Kasumi-1 (cell line): ENCODE measurements at places on chromosomes 1 and 21.

GRCh38 chr1:170168265-170168664 lies 22.5 kb downstream of the NTMT2 start:
- DNase-seq = peak; percentile 36

- DNase-seq = peak; percentile 64
These were observed 10.9 kb upstream of the SSBP3 start for GRCh38 chr1:54417123-54417522.

DNA sequence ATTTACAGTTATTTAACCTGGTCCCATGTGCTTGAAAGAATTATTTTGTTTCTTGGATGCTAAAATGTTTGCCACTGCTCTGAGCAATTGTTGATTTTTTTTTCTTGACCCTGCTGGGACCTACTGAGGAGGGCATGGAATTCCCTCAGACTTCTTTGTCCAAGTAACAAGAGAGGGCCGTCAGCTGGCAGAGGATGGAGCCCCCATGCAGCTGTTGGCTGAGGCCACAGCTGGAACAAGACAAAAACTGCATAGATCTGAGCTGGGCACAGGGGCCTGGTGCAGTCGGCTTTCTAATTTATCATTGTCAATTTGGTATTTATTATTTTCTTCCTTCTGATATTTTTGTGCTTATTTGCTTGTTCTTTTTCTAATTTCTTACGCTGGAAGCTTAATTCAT lies 39.6 kb upstream of the ABCG1 start:
- no peak for DNase-seq

- no peak for DNase-seq
These were observed 44.8 kb upstream of the KIAA0040 start for GRCh38 chr1:175237389-175237788.

DNA sequence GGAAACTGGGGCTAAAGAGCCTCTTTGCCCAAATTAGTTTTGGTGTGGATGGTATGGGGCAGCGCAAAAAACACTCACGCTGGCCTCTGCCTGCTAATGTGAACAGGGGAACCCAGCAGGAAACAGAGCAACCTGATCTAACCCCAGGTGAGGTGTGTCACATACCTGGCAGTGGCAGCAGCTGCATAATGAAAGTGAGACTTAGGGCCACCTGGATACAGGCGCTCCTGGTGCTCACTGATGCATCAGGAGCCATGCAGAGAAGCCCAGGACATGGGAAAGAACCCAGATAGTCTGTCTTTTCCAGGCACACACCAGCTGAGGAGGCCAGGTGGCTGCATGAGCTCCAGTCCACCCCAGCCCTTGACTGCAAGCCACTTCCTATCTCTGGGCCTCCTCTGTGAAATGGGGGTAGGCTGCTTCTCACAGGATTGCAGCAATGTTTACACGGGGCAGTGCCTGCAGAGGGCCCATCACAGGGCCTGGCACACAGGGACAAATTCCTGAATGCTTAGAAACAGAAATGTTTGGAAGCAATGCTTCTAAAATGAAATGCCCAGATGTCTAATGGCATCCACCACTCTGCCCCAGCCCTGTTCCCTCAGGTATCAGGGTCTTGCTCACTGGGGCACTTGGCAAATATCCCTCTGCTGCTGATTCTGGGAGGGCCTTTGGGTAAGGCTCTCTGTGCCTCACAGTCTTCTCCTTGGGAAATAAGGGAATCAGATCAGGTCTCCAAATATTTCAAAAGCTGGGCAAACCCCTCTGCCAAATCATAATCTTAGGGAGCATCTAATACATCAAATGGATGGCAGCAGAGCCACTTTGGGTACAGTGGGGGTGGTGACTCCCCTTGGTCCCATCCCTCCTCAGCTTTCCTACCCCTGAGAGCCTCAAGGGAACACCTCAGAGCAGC lies 19.9 kb downstream of the DHCR24 start:
- no peak for DNase-seq

DNA sequence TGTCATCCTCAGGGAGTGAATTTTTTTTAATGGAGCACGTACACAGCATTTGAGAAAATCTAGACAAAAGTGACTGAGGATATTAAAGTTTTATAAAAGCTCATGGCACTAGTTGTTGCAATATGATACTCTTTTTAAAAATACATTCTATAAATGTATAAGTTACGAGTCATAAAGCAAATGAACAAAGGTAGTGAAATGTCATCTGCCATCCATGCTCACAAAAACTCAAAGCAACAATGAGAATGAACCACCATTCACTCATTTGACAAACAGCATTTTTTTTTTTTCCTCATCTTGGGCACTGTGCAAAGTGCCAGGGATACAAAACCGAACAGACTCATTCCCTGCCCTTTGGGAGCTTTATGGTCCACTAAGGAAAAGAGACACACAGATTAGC lies 38.7 kb downstream of the GPR137B start:
- no peak for DNase-seq

- DNase-seq = no peak
These were observed 135.2 kb upstream of the CYYR1 start for GRCh38 chr21:26708223-26708800.

GRCh38 chr21:28177124-28177523 lies 815.6 kb downstream of the LTN1 start:
- no peak for DNase-seq

DNA sequence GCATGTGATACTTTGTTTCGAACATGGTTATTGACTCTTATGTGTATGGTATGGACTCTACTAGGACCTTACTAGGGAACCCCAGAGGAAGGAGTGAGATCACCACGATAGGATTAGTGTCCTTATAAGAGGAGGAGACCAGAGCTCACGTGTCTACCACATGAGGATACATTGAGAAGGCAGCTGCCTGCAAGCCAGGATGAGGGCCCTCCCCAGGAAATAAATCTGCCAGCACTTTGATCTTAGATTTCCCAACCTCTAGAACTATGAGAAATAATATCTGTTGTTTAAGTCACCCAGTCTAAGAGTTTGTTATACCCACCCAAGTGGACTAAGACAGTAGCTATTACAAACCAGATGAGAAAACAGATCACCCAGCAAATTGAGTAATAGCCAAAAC lies 559.3 kb upstream of the USP24 start:
- no peak for DNase-seq

DNA sequence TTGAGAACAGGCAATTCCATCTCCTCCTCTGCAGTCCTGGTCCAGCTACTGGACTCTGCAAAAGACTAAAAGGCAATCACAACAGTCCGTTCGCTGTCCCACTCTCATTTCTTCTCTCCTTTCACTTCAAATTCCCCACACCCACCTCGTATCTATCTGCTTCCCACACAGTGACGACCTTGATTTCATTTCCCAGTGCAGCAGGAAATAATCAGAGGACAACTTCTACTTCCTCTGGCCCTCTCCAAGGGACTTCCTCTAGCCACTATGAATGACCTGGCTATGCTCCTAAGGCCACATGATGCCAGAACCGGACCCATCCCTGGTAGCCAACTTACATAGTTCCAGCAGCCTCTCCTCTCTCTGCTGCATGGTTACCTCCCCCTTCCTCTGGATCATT lies 8.0 kb downstream of the NOL9 start:
- no peak for DNase-seq

- no peak for DNase-seq
These were observed 34.5 kb upstream of the DPH5 start for GRCh38 chr1:101059945-101060542.

DNA sequence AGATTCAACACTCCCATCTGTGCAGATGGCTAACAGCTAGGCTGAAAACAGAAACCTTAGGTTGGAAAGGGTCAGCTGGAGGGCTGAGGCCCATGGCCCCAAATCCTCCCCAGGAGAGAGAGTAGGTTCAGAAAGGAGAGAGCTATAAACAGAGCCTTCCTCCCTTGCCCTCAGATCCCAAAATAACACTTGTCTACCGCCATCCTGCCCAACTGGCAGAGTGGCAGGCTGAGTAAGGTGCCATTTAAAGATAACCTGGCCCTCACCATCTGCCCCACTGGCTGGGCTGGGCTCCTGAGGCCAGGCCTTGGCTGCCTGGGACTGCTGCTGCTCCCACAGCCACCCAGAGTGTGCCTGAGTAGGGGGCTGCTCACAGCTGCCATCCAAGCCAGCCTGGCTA lies 4.3 kb upstream of the SHISA4 start:
- no peak for DNase-seq

DNA sequence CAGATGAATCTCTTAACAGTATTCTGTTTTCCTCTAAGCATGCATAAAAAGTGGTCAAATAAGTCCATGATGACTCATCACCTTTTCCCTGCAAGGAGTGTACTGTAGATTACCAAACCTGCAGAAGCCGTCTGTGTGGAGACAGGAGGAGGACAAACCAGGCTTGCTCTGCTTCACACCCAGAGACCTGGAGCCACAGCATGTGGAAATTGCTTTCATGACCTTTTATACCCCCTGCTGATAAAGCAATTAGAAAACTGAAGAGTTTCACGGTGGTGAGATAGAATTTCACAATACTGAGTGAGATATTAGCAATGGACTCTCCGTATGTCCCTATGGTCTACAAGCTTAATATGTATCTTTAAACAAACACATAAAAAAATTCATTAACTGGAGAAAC lies 9.4 kb downstream of the CORT start:
- no peak for DNase-seq

- DNase-seq = no peak
These were observed 12.4 kb downstream of the PRPF38A start for GRCh38 chr1:52416811-52417210.

- no peak for DNase-seq
These were observed 25.6 kb downstream of the UBIAD1 start for GRCh38 chr1:11298390-11299224.

DNA sequence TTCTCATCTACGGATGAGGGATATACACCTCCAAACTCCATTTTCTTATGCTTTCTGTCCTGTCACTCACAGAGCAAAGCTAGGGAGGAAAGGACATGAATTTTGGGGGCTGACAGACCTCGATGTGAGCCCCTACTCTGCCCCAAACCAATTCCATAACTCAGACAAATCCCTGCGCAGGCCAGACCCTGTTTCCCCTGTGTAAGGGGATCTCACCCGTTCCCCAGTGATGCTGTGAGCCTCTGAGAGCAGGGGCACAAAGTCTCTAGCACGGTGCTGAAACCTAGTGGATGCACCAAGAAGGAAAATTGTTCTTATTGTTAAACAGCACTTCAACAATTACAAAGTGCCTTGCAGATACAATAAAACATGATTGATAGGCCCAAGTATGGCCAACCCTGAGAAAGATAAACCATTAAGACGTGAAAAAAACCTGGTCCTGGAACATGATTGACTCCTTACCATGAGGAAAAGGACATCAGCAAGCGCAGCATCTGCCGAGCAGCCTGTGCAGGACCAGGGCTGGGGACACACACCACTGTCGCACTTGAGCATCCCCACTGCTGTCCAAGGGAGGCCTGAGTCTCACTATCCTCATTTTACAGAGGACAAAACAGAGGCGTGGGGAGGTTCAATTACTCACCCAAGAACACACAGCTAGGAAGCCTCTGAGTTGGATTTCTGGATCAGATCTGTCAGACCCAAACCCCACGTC lies 137.8 kb downstream of the GLIS1 start:
- no peak for DNase-seq

DNA sequence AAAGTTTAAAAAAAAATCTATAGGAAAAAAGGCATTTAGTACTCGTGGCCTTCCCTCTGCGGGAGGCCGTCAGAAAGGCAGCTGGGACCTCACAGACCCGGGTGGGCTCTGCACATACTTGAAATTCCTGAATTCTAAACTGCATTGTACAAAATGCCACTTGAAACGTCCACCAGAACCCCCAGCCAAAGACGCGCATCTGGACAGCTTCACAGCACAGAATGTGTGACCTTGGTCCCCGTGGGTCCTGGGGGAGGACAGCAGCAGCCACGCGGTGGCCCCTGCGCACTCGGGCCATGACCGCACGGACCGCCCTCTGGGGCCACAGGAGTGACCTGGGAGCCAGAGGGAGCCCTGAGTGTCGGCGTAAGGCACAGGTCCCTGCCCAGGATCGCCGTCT lies 20.6 kb upstream of the MRPS14 start:
- DNase-seq = no peak
